ENCODE measurements at places on chromosomes 13 and 19.
A peak's percentile ranks its signal among the peaks of the same experiment; 100 is the strongest.

GRCh38 chr13:49777746-49778614, 14.5 kb downstream of the KPNA3 start:
- no peak overlapping the region for H3K4me3 ChIP-seq
- H3K36me3 ChIP-seq, result no peaks in the 10 kb centered on the region
- H3K27me3 ChIP-seq, result no peaks in the 10 kb centered on the region
- H3K27ac ChIP-seq, result no peak overlapping the region
- DNase-seq, result no peak

DNA sequence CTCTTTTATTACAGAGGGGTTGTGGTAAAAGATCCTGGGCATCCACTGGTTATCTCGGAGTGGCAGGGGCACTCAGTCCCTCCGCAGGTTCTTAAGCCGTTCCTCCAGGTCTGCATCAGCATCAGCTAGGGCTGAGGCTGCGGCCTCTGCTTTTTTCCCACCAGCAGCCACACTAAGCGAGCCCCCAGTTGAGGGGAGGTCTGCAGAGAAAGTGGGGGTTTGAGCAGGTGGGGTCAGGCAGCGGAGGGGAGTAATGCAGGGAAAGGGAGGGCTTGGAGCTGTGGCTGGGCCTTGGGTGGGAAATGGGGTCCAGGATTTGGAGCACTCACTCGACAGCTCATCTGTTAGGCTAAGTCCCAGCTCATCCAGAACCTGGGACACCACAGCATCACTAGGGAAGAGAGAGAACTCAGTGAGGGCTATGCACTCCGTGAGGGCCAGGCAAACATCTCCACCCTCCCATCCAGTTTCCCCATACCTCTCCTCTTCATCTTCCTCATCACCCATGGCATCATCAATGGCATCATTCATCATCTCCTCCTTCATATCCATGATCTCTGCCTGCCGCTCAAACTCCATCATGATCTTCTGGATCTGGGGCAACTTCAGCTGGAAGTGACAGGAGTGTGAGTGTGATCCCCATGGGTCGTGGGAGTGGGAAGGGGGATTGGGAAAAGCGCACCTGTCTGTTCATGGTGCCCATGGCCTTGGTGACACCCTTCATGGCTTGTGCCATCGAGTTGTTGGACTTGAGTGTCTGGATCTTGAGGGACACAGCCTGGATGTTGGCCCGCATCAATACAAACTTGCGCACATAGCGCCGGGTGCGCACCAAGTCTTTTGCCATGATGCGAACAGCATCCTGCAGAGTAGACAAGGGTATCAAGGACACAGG, 3.1 kb downstream of the CHMP2A start:
- DNase-seq, result no peak
- no peak overlapping the region for H3K27ac ChIP-seq
- H3K36me3 ChIP-seq, result peaks cover 54% of the 10 kb centered on the region
- no peaks in the 10 kb centered on the region for H3K27me3 ChIP-seq

DNA sequence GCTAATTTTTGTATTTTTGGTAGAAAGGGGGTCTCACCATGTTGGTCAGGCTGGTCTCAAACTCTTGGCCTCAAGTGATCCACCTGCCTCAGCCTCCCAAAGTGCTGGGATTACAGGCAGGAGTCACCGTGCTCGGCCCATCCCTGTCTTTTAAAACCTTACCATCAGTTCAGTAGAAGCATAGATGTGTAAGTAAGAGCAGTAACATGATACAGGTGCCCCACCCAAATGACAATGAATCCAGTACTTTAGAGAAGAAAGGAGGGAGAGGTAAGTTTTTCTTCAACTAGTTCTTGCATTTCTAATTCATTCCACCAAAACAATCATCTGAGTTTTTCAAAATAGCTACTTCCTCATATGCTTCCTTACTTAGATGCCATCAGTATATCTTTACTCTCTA, 21.9 kb downstream of the SPRY2 start:
- H3K27ac ChIP-seq, result no peak overlapping the region
- H3K27me3 ChIP-seq, result no peaks in the 10 kb centered on the region
- no peak overlapping the region for H3K4me3 ChIP-seq
- no peak for DNase-seq
- H3K4me1 ChIP-seq, result no peaks in the 10 kb centered on the region

DNA sequence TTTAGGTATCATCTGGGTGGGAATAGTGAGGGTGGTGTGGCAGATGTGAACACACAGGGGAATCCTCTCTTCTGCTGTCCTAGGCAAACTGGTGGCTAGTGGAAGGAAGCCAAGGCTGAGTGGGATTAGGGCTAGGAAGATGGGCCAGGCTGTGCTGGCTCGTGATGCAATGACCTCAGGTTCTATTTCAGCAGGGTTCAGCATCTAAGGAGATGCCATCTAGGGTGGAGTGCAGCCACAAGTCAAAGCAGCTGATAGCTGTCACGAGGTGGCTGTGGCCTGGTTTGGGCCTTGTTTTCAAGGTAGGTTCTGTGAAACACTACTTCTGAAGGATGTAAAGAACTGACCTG, 21.6 kb downstream of the ARL11 start:
- H3K27ac ChIP-seq, result no peak overlapping the region
- no peak overlapping the region for H3K4me3 ChIP-seq
- no peak for DNase-seq
- H3K4me1 ChIP-seq, result no peaks in the 10 kb centered on the region
- no peaks in the 10 kb centered on the region for H3K27me3 ChIP-seq

DNA sequence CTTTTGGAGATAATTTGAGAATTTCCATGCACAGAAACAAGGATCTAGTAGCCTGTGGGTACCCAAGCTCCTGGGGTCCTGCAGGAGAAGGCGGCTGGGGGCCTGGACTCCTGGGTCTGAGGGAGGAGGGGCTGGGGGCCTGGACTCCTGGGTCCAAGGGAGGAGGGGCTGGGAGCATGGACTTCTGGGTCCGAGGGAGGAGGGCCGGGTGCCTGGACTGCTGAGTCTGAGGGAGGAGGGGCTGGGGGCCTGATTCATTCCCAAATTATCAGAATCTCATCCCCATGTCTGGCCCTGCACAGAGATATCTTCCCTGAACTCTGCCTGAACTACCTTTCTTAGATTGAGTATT, 520 bp upstream of the RDH13 start:
- peak; percentile 60 for DNase-seq
- H3K27ac ChIP-seq, result no peak overlapping the region
- H3K4me3 ChIP-seq, result peak overlapping the region; percentile 69

DNA sequence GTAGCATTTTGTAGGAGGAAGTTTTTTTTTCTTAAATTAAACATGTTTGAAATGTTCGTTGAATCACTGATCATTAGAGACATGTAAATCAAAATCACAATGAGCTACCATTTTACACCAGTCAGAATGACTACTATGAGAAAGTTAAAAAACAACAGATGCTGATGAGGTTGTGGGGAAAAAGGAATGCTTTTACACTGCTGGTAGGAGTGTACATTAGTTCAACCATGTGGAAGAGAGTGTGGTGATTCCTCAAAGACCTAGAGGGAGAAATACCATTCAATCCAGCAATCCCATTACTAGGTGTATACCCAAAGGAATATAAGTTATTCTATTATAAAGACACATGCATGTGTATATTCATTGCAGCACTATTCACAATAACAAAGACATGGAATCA, 122.0 kb upstream of the ARGLU1 start:
- H3K27ac ChIP-seq, result peak overlapping the region; percentile 88
- H3K36me3 ChIP-seq, result no peaks in the 10 kb centered on the region
- H3K4me1 ChIP-seq, result no peaks in the 10 kb centered on the region
- H3K27me3 ChIP-seq, result no peaks in the 10 kb centered on the region

GRCh38 chr19:56619121-56619520, 23.8 kb upstream of the SMIM17 start:
- H3K4me1 ChIP-seq, result no peaks in the 10 kb centered on the region
- H3K27me3 ChIP-seq, result no peaks in the 10 kb centered on the region
- H3K4me3 ChIP-seq, result no peak overlapping the region
- H3K36me3 ChIP-seq, result peaks cover 2% of the 10 kb centered on the region

GRCh38 chr19:2926341-2927031, 18.3 kb downstream of the ZNF77 start:
- no peak for DNase-seq
- H3K27ac ChIP-seq, result no peak overlapping the region
- H3K4me1 ChIP-seq, result peaks cover 10% of the 10 kb centered on the region
- no peak overlapping the region for H3K4me3 ChIP-seq
- no peaks in the 10 kb centered on the region for H3K36me3 ChIP-seq

- no peak overlapping the region for H3K27ac ChIP-seq
- no peaks in the 10 kb centered on the region for H3K27me3 ChIP-seq
- no peak overlapping the region for H3K4me3 ChIP-seq
- no peaks in the 10 kb centered on the region for H3K36me3 ChIP-seq
- DNase-seq, result no peak
Observed at GRCh38 chr19:7427944-7428343, 60.9 kb downstream of the PEX11G start.

GRCh38 chr19:53908106-53908934, 758 bp upstream of the CACNG7 start:
- no peaks in the 10 kb centered on the region for H3K36me3 ChIP-seq
- H3K27me3 ChIP-seq, result peaks cover 28% of the 10 kb centered on the region
- H3K27ac ChIP-seq, result no peak overlapping the region
- DNase-seq, result peak; percentile 40

- no peaks in the 10 kb centered on the region for H3K36me3 ChIP-seq
- peak within 1 kb of the TSS; percentile 57 for H3K4me3 ChIP-seq
- H3K27me3 ChIP-seq, result no peaks in the 10 kb centered on the region
- no peak within 1 kb of the TSS for H3K27ac ChIP-seq
- no peaks in the 10 kb centered on the region for H3K4me1 ChIP-seq
Observed at GRCh38 chr19:3029065-3029923, at the start of gene TLE2. Gene TLE2, minus strand, starts transcription at chr19:3029280. Its CDS starts 376 bp downstream, at chr19:3028904.

GRCh38 chr19:2330632-2331284, 2.3 kb downstream of the SPPL2B start:
- peak overlapping the region; percentile 29 for H3K4me3 ChIP-seq
- H3K4me1 ChIP-seq, result peaks cover 21% of the 10 kb centered on the region
- DNase-seq, result no peak
- no peak overlapping the region for H3K27ac ChIP-seq

GRCh38 chr19:49441210-49441959, at the start of gene SLC17A7:
Gene SLC17A7, minus strand, starts transcription at chr19:49441527. Its CDS starts 148 bp downstream, at chr19:49441379.
- DNase-seq, result no peak
- no peak within 1 kb of the TSS for H3K27ac ChIP-seq
- H3K4me1 ChIP-seq, result peaks cover 2% of the 10 kb centered on the region
- no peaks in the 10 kb centered on the region for H3K36me3 ChIP-seq

DNA sequence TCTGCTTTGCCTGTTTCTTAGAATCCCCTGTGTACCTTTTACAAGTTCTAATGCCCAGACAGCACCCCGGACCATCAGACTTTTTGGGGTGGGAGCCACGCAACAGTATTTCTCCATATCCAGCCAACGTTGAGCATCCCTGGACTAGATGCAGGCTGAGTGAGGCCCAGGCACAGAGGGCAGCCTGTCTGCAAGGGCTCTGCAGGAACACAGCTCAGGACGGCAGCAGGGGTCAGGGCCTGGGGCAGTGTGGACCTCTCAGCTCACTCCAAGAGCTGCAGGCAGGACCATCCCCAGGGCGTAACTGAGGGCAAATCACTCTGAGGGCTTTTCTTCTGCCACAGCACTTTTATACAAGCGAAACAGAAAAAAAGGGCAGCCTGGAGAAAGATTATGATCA, 95.8 kb downstream of the DNAJC15 start:
- no peak overlapping the region for H3K27ac ChIP-seq
- no peak overlapping the region for H3K4me3 ChIP-seq
- DNase-seq, result no peak
- no peaks in the 10 kb centered on the region for H3K27me3 ChIP-seq
- no peaks in the 10 kb centered on the region for H3K4me1 ChIP-seq
- no peaks in the 10 kb centered on the region for H3K36me3 ChIP-seq

- H3K4me3 ChIP-seq, result no peak overlapping the region
- no peak for DNase-seq
- H3K36me3 ChIP-seq, result no peaks in the 10 kb centered on the region
- no peaks in the 10 kb centered on the region for H3K4me1 ChIP-seq
- H3K27ac ChIP-seq, result no peak overlapping the region
Observed at GRCh38 chr13:29566206-29566605, 29.3 kb downstream of the SLC7A1 start.

GRCh38 chr13:91574766-91575165, 176.3 kb downstream of the GPC5 start:
- no peak for DNase-seq
- H3K36me3 ChIP-seq, result no peaks in the 10 kb centered on the region
- no peak overlapping the region for H3K27ac ChIP-seq
- no peaks in the 10 kb centered on the region for H3K4me1 ChIP-seq
- no peaks in the 10 kb centered on the region for H3K27me3 ChIP-seq

GRCh38 chr13:42967660-42968059, 24.4 kb downstream of the EPSTI1 start:
- no peaks in the 10 kb centered on the region for H3K27me3 ChIP-seq
- H3K36me3 ChIP-seq, result peaks cover 2% of the 10 kb centered on the region
- H3K4me3 ChIP-seq, result no peak overlapping the region

All from kidney (tissue), 22 donors.